ENCODE measurements at places on chromosomes 2 and 18.

DNA sequence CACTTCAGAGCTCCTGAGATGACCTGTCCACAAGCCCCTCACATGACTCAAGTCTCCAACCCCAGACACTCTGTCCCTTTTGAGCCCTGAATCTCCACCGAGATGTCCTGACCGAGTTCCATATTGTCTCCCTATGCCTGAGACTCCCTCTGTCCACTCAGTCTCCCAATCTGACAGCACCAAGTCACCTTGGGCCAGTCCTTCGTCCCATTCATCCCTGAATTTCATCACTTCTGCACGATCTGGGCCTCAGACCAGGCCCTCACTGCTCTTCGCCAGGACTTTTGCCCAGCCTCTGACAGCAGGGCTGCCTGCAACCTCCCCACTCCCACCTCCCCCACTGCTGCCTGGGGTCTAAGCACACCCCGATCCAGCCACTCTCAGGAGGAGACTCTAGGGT, 4.3 kb upstream of the MOCOS start:
- no peak for DNase-seq

DNA sequence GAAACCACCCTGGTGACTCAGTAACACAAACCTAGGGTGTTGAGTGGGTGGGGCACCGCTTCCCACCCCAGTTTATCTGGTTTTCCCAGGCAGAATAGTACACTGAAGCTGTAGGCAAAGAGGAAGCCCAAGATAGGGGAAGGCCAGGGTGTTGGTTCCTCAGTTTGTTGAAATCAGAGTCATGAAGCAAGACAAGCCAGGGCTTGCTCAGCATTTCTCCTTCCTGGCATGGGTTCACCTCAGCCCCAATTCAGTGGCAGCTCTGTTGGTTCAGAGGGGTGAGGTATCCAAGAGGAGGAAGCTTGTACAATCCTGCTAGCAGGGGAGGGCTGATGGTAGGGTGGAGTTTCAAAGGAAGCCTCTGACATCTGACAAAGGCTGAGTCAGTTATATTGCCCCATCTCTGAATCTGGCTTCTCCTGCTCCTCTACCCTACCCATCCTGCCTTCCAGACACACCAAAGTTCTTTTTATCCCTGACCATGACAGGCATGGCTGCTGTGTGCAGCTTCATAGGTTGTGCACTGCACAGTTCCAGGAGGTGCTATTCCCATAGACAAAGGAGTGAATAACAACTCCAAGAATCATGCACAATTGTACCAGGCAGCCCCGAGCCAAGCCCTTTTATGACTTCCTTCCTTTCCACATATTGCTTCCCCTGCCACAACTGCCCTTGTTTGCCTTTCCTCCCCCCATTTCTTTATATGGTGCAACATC, 24.9 kb upstream of the RAB10 start:
- DNase-seq, result no peak

DNA sequence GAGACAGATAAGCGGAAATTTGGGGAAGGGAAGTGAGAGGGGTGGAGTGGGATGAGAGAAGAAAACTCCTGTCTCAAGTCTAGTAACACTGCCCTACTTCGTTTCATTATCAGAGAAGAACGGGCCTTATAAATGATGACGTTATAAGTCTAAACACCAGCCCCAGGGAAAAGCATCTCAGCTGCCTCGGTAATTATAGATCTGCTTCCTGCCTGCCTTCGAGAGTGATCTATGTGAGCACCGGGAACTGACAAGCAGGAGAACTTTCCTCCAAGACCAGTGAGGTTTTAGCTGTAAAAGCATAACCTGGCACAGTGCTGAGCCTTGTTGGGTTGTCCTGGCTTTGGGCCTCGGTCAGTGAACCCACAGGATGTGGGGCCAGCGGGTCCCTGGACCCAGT, 227.9 kb upstream of the SIX2 start:
- no peak for DNase-seq

GRCh38 chr2:109345091-109345490, 216.1 kb downstream of the SH3RF3 start:
- DNase-seq, result no peak

DNA sequence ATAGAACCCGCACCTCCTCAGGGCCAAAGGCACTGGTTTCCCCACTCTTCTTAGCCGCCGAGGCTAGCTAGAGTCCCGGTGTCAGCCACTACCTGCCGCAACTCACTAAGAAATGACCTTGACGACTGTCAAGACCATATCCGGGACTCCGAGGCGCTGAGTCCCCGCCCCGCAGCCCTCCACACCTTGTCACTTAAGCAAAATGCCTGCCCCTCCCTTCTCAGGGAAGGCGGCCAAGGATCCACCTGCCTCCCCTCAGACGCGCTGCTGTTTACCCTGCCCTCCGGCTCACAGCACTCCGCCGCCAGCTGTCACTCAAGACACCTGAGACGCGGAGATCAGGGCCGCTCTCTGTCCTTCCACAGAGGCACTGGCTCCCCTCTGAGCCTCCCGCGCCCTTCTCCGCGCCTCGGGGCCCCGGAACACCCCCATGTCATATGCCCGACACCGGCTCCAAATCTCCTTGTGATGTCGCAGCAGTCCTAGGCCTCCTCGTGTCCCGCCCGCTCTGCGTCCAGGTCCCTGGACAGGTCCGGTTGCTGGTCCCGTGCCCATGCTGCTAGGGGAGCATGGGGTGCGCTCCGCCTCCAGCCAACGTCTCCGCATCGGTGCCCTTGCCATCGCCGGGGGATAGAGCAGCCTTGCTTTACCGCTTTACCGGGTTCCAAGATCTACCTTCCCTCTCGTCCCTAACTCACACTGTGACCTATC, 32.5 kb upstream of the REG3G start:
- DNase-seq, result peak; percentile 78

DNA sequence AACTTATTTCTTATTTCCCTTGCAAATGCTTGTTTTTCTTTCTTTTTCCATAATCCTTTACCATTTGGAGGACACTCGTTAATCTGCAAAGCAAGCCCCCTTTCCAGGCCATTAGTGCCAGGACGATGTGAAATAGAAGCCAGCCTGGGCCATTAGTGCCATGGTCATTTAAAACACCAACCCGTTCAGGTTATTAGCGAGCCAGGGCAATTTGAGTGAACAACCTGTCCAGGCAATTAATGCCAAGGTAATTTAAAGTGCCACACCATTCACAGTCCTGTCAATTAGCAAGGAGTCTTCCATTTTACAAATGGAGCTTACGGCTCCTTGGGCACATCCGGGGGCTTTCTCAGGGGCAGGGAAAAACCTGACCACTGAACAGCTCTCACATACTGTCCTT, 370.6 kb downstream of the HRH4 start:
- no peak for DNase-seq

GRCh38 chr2:233901884-233902283, 15.3 kb upstream of the TRPM8 start:
- DNase-seq, result no peak

GRCh38 chr18:8507361-8507760, 101.9 kb upstream of the RAB12 start:
- peak; percentile 39 for DNase-seq

DNA sequence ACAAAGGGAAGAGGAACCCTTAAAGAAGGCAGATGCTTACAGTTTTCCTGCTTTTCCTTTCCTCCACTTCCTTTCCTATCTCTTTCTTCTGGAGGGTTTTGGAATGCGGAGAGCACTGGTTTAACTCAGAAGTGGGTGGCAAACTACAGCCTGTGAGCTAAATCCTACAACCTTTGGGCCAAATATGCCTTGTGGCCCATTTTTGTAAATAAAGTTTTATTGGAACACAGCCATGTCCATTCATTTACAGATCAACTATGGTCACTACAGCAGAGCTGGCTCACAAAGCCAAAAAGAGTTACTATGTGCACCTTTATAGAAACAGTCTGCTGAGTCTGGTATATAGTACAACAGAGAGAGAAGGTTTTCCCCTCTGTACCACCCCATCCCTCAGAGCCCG, 69.1 kb downstream of the CCDC93 start:
- DNase-seq, result no peak

GRCh38 chr2:228762565-228762964, 508.5 kb downstream of the PID1 start:
- no peak for DNase-seq

DNA sequence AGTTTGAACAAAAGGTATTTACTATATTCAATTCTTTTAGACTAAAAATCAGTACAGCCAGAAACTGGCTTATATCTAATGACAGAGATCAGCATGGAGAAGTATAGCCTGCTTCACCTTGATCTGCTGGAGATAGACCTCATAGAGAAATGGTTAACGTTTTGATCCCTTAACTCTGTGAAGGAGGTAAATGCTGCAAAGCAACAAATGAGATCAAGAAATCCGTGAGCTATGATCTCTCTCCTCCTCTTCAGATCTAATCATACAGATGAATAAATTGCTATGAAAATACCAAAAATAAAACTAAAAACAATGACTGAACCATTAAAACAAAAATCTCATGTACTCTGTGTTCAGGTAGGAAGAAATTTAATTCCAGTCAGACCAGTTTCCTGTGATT, 42.8 kb downstream of the KLHL14 start:
- DNase-seq, result no peak

- DNase-seq, result peak; percentile 17
Measured at GRCh38 chr2:18067588-18068384, 189.3 kb downstream of the KCNS3 start.

- peak; percentile 61 for DNase-seq
Measured at GRCh38 chr2:70141212-70141901, 49.5 kb downstream of the C2orf42 start.

DNA sequence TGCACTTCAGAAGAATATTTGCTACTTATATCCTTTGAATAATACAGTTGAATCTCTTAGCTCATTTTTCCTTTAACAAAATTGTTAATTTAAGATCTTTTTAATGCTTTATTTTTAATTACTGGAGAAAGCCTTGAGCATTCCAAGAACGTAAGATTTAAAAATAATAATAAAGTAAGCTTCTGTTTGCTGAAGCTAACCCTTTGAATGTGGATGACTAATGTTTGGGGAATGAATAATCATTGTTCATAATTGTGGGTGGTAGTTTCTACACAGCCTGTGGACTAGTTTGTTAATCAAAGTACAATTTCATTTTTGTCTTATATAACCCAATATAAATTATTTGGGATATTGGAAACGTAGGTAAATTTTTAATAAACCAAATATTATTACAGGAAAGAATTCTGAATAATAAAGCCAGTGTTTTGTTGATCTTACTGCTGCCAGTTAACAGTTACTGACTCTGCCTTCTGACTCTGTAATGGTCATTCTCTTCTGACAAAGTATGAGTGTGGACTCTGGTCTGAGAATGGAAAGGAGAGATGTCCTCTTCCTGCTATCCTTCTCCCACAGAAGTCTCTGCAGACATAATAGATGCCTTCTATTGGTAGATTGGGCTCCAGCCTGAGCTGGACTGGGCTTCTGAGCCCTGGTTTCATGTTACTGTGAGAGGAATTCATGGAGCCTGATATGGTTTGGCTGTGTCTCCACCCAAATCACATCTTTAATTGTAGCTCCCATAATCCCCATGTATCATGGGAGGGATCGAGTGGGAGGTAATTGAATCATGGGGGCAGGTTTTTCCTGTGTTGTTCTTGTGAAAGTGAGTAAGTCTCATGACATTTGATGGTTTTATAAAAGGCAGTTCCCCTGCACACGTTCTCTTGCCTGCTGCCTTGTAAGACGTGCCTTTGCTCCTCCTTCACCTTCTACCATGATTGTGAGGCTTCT, 292.7 kb upstream of the SLC39A10 start:
- no peak for DNase-seq

- no peak for DNase-seq
Measured at GRCh38 chr18:8176554-8176953, 432.7 kb upstream of the RAB12 start.

DNA sequence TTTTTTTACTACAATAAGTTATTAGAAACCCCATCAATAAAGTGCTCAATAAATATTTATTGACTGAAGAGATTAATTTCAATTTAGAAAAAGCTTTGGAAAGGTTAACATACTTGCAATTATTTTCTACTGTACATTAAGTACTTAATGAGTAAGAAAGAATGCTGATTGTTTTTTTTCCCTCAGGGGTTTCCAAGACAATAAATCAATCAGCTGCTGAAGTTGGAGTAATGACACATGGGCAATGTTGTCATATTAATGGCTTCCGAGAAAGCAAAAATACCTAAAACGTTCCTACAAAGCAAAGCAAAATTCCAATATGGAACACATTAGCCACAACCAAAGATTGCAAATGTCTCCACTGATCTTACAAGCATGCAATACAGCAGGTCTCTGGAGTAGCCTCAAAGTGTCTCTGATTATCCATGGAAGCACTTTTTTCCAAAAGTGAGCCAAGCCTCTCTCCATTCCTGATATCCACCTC, 66.7 kb downstream of the ZC3H6 start:
- DNase-seq, result no peak

DNA sequence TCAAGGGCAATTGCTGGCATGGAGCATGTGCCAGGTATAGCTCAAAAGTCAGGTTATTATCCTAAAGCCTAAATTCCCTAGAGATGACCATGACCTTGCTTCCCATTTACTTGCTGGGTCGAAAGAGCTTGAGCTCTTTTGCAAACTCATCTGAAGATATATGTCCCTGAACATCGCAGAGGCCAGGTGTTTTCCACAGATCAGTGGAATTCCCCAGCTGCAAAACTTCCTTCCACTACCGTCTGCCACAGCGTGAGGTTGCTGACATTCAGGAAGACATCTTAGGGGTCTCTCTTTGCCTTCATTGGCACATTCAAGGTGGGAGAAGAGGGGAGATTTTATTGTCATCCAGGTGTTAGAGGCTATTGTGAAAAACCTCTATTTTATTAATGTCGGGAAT, 171.0 kb downstream of the MIB1 start:
- no peak for DNase-seq

DNA sequence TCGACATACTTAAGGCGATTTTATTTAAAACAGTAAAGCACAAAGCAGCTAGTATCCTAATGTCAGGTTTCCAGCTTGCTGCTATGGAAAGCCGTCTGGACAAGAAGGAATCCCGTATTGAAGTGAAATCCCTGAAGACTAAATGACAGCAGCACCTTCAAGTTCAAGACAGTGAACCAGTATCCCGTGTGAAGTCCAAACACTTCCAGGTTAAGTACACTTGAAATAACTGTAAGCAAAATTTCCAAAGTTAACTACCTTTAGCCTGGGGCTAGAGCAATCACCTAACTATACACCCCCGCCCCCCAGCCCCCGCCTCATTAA, 1.2 kb downstream of the MBOAT2 start:
- DNase-seq, result no peak

DNA sequence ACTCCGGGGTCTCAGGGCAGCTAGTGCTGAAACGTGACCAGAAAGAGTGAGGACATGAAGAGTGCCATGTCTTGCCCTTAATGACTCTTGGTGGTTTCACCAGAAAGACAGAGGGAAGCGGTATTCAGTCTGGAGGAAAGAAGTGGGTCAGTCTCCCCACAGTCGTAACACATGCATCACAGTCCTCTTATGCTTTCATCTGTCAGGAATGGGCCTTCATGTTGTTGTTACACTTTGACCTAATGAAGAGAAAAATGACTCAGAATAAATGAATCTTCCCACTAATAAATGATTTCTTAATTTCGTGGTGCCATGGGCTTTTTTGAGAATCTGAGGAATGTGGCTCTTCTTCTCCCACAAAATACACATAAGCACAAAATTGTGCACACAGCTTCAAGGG, 103.2 kb downstream of the SLC8A1 start:
- DNase-seq, result no peak

DNA sequence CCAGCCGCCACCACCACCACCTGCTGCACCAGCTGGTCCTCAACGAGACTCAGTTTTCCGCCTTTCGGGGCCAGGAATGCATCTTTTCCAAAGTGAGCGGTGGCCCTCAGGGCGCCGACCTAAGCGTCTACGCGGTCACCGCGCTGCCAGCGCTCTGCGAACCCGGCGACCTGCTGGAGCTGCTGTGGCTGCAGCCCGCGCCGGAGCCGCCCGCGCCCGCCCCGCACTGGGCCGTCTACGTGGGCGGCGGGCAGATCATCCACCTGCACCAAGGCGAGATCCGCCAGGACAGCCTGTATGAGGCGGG, 1.6 kb downstream of the LRATD1 start:
- DNase-seq, result no peak

- DNase-seq, result no peak
Measured at GRCh38 chr18:69233465-69234054, 167.1 kb upstream of the DOK6 start.
